ENCODE measurements at places on chromosomes 6 and 20. TPM values are rescaled to one million over a fixed set of nuclear protein-coding genes. Genes with fewer than 3 reads are reported as not detected.

- no peak overlapping the region for H3K27ac ChIP-seq
- H3K4me1 ChIP-seq: no peaks in the 10 kb centered on the region
- H3K27me3 ChIP-seq: no peaks in the 10 kb centered on the region
- DNase-seq: no peak
- no peak overlapping the region for H3K4me3 ChIP-seq
Measured at GRCh38 chr6:80348263-80348662, 241.8 kb downstream of the BCKDHB start.

DNA sequence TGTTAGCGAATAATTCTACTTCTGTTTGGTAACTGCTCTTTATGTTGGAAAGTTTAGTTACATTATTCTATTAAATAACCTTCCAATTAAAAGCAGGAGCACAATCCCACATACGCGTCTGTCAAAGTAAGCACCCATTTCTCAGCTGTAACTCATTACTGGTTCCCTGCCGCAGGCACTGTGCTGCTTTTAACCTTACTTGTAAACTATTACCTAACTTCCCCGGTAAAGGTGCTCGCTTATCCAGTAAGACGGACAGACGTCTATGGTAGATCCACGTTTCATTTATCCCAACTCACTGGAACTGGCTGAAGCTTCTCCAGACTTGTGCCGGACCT, 529 bp upstream of the ENPP4 start:
- no peak for DNase-seq
- H3K4me1 ChIP-seq: no peaks in the 10 kb centered on the region
- no peaks in the 10 kb centered on the region for H3K27me3 ChIP-seq

- H3K36me3 ChIP-seq: no peaks in the 10 kb centered on the region
- peak; percentile 40 for DNase-seq
- H3K4me1 ChIP-seq: no peaks in the 10 kb centered on the region
- H3K4me3 ChIP-seq: no peak overlapping the region
Measured at GRCh38 chr6:2035046-2035445, 210.4 kb downstream of the GMDS start.

CST4 gene
- total RNA-seq: not detected

DNA sequence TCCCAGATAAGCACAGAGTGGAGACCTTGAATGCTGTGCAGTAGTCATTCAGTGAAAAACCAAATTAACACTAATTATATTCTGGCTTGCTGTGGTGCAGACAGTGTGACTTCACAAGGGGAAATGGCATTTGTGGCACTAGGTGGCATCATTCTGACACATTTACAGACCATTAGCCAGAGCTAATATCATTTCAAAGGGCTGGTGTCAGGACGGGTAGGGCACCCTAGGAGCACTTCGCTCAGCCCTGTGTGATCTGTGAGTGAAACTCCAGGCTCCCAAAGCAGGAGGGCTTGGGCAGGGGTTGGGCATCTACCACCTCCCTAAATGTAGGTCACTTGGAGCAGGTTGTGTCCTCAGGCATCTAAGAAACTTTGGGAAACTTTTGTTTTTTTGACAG, 555.8 kb downstream of the PKHD1 start:
- H3K4me1 ChIP-seq: no peaks in the 10 kb centered on the region
- H3K36me3 ChIP-seq: no peaks in the 10 kb centered on the region
- H3K27ac ChIP-seq: no peak overlapping the region
- H3K4me3 ChIP-seq: no peak overlapping the region
- H3K27me3 ChIP-seq: no peaks in the 10 kb centered on the region

EZR gene
- total RNA-seq: 102 TPM

TUBB gene
- 171 TPM for total RNA-seq

KIF6 gene
- total RNA-seq: 0.32 TPM

KHDC1 gene
- total RNA-seq: 1.8 TPM

GRCh38 chr6:105484238-105485161, 81.6 kb upstream of the PREP start:
- DNase-seq: no peak
- no peaks in the 10 kb centered on the region for H3K27me3 ChIP-seq
- H3K36me3 ChIP-seq: no peaks in the 10 kb centered on the region
- H3K27ac ChIP-seq: no peak overlapping the region
- H3K4me1 ChIP-seq: peaks cover 4% of the 10 kb centered on the region

- H3K27ac ChIP-seq: no peak overlapping the region
- no peaks in the 10 kb centered on the region for H3K27me3 ChIP-seq
- no peaks in the 10 kb centered on the region for H3K36me3 ChIP-seq
Measured at GRCh38 chr6:109322825-109323224, 59.4 kb downstream of the CD164 start.

- no peak for DNase-seq
- no peaks in the 10 kb centered on the region for H3K27me3 ChIP-seq
- H3K27ac ChIP-seq: no peak overlapping the region
Measured at GRCh38 chr6:13641315-13641714, 26.2 kb downstream of the NOL7 start.

DNA sequence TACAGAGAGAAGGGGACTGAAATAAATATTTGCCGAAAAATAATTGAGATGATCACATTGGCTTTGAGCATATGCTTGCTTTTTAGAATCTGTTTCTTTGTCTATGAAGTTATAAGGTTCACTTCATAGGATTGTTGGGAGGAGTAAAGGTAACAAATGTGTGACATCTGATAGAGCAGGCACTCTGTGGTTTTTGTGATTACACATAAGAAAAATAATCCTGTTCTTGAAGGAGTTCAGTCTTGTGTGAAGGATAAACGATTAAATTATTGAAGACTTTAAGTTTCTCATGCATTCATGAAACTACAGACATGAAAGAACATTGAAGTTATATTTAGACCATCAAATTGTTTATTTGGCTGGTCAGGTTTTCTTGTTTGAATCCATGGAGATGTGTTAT, 45.0 kb downstream of the QKI start:
- no peak overlapping the region for H3K4me3 ChIP-seq
- no peaks in the 10 kb centered on the region for H3K27me3 ChIP-seq
- H3K27ac ChIP-seq: no peak overlapping the region
- no peaks in the 10 kb centered on the region for H3K36me3 ChIP-seq
- H3K4me1 ChIP-seq: peaks cover 15% of the 10 kb centered on the region
